H1 (cell line): ENCODE measurements at places on chromosomes 5 and 9.

- no peak for DNase-seq
These were observed 444.8 kb downstream of the BNC2 start for GRCh38 chr9:16425562-16426231.

GRCh38 chr9:28050046-28050445 lies 476.8 kb upstream of the C9orf72 start:
- DNase-seq = no peak

DNA sequence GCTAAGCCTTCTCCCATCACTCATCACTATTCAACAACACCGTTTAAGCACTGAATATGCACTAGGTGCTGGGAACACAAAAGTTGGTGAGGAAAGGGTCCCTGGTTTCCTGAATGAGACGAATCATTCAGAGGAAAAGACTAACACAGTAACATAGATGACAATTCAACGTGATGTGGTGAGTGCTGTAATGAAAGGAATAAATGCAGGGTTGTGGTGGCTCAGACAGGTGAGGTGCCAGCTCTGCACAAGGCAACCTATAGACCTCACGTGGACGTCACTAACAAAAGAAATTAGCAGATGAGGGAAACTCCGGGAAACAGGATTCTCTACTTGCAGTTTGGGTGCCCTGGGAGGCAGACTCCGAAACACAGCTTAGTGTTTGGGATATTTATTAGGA lies 40.0 kb upstream of the ERBIN start:
- DNase-seq = no peak

DNA sequence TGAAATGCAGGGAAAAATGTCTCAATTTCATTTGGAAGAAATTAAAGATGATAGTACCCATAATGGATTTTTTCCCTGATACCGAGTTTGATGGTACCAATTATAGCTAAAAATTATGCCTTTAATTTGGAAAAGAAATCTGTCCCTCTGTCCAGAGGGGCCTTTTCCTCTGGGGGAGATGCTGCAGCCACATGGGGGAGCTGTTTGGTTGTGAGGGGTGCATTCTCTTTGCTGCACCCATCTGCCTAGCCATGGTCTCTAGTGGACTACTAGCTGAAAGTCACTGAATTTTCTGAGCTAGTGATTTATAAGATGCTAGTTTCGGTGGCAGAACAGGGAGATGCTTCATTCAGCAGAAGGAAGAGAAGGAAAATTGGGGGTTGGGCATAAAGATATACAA lies 9.6 kb downstream of the SEC61B start:
- DNase-seq = peak; percentile 55

DNA sequence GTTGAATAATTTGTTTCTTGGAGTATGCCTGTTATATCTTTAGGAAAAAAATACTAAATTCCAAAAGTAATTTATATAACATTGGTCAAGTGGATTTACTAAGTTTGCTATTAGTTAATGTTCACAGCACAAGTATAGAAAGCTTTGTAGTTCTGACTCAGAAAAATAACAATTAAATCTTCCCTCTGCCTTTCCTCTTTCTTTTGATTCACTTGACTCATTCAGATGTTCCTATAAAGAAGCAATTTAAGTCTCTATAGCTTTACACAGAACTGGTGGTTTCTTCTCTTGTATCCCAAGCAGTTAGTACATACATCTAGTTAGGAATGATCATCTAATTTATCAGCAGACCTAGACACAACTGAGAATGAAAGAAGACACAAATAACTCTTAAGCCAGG lies 4.5 kb upstream of the CDC42SE2 start:
- no peak for DNase-seq

DNA sequence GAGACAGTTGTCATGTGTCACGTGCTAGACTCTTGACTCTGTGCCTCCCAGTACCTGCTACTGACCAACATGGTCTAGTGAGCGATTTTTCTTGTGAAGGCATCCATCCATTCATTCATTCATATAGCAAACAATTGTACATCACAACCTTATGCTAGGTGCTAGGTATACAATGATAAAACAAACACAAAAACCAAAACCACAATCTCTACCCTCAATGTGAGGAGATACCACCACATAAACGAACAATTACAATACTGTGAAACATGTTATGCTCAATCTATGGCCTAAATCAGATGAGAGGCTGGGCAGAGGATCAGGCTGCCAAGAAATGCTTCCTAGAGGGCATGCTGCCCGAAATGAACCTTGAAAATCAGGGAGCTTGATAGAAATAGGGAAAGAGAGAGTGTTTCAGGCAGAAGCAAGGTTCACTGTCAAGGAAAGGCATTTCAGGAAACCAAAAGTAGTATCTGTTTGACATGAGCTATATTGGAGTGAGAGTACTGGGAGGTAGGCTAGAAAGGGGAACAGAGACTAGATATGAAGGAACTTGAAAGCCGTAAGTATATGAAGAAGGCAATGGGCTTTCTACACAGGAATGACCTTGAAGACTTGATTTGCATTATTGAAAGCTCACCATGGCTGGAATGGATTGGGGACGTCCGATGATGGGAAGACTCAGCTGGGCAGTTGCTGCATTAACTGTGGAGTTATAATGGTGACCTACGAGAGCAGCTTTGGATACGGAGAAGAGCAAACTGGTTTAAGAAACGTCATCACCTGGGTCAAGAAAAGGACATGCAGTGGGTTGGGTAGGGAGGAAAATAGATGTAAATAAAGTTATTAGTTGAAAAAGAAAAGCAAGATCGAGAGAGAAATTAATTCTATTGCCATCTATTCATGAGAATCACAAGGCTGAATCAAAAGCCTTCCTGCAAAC lies 90.1 kb downstream of the THBS4 start:
- no peak for DNase-seq

DNA sequence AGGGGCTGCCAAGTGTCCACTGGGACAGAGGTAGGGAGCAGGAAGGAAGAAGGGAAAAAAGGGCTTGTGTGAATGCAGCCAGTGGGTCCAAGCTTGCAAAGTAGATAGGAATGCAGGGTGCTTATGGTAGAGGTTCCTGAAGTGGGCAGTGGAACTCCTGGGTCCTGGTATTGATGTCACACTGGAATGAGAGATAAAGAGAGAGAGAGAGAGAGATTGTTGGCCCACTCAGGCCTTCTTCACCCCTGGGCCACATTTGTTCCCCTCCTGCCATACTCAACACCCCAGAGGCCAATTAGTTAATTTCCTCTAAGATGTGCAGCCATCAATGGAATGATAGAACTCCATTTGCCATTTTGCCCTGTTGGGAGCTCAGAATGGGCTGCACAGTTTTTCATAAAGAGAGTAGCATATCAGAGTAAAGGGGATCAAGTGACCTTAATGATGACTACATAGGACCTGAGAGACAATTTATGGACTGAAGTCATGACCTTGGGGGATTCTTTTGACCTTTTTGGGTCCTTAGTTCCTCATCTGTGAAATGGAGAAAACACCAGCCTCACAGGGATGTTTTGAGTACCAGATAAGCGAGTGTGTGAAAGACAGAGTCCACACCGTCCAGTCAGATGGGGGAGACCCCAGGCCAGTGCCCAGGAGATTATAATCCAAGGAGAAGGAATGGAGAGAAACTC lies 52.9 kb downstream of the PPARGC1B start:
- DNase-seq = no peak

GRCh38 chr5:28558196-28558595 lies 1519.8 kb upstream of the CDH9 start:
- no peak for DNase-seq

DNA sequence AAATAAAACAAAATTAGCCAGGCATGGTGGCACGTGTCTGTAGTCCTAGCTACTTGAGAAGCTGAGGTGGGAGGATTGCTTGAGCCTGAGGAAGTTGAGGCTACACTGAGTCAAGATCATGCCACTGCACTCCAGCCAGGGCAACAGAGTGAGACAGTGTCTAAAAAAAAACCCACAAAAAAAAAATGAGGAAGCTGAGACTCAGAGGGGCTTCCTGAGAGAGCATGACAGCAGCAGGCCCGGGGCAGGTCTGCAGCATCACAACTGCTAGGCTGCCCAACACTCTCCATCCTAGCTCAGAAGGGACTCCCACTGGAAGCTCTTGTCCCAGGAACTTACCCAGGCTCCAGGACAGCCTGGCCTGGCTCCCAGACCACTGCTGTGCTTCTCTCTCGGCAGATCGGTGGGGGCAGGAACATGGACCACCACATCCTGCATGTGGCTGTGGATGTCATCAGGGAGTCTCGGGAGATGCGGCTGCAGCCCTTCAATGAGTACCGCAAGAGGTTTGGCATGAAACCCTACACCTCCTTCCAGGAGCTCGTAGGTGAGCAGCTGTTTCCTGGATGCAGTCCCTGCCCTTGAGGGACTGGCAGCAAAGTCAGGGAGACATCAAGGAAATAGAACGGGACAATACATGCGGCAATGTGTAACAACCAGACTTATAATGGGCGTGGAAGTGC lies 19.1 kb downstream of the PTGS1 start:
- DNase-seq = no peak

DNA sequence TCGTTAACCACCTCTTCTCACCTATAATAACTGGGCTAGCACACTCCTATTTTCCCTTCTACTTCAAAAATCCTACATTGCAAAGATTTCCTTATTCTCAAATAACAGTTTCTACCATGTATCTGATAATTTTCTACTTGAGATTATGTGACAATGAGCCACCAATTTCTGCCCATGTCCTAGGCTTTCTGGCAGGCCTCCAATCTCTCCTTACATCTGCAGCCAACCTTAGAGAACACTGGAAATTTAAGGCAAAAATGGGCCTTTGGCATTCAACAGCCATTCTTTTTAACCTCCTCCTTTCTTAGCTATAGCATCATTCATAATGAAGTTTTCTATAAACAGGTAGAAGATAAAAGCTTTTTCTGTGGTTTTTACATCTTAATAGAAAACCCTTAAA lies 225.1 kb downstream of the ARRDC3 start:
- DNase-seq = no peak

DNA sequence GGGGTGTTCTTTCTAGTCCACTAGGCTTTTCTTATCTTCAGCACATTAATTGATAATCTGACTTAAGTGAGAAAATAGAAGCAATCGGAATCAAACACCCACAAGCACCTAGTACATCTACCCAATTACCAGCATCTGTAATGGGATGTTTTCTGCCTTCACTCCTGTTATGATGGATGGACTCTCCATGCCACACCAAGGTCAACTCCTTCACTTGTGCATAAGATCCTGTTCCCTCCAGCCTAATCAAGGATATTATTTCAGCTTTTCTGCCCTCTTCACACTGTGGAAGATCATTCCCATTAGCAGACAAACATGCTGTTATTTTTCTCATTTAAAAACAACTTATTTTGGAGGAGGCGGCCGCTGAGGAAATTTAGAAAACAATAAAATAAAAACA lies 162.0 kb upstream of the EDIL3 start:
- DNase-seq = no peak

DNA sequence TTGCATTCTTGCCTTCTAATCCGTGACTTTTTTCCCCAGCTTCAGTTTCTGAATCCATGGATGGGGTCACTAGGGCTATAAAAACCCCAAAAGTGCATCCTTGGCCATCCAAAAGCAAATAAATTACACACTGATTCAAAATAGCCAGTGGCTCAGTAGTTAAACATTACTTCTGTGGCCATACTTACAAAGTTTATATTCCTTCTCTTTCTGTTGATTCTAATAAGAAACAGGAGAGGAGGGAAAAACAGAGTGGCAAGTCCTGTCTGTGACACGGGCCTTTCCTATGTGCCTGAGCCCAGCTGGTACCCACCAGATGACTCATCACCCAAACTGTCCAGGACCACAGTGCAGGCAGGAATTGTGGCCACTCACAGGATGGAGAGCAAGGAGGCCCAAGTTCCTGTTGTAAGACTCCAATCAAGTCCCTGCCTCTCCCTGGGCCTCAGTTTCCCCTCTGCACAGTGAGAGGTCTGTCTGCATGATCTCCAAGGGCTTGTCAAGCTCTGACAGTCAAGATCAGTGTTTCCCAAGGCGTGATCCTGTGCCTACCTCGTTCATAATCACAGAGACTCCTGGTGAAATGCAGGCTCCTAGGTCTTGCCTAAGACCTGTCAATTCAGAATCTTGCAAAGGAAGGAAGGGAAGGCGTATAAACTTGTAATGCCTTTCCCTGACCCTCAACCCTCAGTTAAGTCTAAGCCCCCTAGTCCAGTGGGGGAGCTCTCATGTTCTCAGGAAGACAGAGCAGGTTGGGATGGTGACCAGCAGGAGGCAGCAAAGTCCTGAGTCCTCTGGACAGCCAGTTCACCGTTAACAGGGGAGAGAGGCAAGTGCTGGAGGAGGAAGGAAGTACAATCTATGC lies 29.5 kb downstream of the TNIP1 start:
- DNase-seq = peak; percentile 88

DNA sequence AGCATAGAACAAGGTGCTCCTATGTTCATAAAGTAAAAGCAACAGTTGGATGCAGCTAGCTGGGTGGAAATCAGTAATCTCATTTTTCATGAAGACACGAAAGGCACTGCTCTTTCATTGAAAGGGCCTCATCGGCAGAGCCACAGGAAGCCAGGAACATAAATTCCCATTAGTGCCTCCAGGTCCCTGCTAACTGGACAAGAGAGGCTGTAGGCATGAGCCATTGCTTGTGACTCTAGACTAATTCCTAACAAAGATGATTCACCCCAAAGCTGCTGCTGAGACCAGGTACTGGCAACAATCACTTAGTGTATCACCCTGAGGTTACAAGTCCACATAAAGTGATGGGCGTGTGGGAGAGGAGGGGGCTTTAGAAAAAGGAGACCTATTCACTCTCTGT lies 141.8 kb downstream of the BRINP1 start:
- no peak for DNase-seq

DNA sequence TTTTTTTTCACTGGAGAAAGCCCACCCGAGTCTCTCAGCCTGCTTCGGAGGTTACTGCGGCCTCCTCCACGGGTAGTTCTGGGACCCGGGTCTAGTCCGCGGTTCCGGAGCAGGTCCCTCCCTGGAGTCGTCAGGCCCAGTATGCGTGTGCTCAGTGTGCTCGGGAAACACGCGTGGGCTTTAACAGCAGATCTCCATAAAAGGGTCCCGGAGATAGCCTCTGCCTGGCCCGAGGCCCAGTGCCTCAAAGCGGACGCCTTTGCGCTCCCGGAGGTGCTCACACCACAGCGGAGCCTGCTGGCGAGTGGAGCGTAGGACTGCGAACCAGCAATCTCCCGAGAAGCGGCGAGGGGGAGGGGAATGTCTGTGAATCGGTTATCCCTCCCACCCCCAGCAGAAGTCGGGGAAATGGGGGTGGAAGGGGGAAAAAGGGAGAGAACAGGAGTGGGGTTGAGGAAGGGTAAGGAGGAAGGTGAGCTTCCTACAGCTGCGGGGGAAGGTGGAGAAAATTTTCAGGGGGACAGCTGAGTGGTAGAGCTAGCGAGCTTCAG lies 28.7 kb downstream of the CDKN2A start:
- DNase-seq = peak; percentile 79

DNA sequence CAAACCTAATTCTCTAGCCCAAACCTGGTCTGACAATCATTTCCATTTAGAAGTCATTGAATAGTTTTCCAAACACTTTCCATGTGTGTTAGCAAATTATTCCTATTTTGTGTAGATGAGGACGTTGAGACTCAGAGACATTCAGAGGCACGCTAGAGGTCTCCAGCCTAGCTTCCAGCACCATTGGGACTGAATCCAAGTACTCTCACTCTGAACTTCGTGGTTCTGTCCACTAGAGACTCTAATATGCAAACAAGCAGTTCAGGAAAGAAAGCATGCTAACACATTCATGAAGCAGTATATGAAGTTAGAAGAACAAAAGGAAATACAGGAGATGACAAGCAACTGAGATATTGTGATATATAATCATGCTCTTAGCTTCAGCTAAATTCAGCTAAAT lies 354.8 kb downstream of the NTRK2 start:
- DNase-seq = no peak
